ENCODE measurements at places on chromosomes 12 and 14.

DNA sequence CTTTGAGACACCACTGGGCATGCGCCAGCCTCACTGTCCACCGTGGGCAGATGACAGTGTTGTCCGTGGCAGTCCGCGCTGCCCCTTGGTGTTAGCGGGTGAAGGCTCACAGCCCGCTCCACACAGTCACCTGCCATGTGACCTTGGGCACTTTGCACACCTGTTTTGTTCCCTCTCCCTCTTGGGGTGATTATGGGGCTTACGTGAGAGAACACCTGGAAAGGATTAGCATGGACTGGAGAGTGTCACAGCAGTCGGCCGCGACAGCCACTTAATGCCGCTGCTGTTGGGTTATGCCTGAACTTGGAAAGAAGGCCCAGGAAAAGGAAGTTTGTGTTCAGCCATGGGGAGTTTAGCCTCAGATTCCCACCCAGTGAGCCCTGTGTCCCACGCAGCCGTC, 94.2 kb downstream of the DDX51 start:
- DNase-seq, result no peak

DNA sequence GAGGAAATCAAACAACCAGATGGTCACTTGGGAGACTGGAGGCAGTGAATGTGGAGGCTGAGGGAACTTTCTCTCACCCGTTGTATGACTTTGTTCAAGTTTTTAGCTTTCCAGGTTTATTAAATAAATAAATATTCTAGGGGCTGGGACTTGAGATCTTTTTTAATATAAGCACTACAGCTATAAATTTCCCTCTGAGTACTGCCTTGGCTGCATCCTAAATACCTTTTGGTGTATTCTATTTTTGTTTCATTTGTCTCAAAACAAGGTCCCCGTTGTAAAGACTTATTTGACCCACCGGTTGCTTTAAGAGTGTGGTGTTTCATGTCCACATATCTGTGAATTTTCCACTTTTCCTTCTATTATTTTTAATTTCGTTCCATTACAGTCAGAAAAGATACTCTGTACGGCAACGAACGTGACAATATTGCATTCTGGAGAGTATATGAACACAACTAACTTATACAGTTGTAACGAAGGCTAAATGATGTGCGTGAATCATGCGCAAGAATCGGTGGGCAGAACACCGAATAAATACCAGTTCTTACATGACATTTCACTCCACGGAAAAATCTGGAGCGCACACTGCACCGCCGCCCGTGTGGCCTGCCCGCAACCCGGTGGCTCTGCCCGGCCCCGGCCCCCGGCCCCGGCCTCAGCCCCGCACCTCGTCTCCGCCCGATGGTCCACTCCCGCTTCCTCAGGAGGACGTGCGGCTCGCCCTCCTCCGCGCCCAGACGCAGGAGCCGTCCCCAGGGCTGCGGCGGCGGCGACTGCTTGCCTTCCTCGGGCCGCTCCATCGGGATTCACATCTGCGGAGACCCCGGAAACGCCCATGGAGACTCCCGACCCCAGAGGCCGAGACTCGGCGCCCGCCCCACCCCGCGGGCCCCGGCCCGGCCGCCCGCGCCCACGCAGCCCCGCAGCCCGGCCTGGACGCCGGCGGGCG, 602 bp downstream of the CHFR start:
- peak; percentile 30 for DNase-seq

DNA sequence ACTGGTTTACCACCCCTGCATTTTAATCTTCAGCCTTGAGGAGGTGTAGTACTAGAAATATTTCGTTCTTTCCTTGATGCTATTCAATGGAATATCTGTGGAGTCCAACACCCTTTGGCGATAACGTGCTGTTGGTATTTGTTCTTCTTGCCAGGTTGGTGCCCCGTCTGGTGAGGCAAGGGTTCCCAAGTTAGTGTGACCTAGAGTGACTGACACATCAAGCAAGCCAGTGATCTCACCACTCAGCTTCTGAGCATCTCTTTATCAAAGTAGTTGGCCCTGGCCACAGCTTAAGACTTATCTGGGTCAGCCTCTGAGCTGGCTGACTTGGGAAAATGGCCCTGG, 60.2 kb downstream of the PLXNC1 start:
- DNase-seq, result peak; percentile 46

GRCh38 chr12:116603546-116604177, 44.5 kb downstream of the MAP1LC3B2 start:
- DNase-seq, result no peak

GRCh38 chr14:88233915-88234314, 89.2 kb downstream of the KCNK10 start:
- peak; percentile 4 for DNase-seq
